Foreskin keratinocyte (primary cell): ENCODE measurements at places on chromosomes 13 and 19.

DNA sequence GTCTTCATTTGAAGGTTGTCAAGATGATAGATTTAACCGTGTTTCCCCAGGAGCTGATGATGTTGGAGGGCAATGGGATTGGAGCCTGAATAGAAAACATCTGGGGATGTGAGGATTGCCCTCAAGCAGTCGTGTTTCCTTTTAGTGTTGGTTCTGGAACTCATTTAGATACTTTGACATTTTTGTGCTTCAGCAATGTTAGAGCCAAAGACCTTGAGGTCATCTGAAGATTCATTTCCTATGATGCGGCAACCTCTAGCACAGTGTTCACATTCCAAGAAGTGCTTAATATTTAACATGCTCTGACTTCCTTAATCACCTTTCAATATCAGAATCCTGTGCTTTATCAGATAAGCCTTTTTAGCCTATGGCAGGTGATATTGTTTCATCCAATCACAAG lies 82.7 kb downstream of the SLC10A2 start:
- peak; percentile 90 for DNase-seq

GRCh38 chr13:84933797-84934196 lies 865.4 kb downstream of the SLITRK6 start:
- DNase-seq = no peak

DNA sequence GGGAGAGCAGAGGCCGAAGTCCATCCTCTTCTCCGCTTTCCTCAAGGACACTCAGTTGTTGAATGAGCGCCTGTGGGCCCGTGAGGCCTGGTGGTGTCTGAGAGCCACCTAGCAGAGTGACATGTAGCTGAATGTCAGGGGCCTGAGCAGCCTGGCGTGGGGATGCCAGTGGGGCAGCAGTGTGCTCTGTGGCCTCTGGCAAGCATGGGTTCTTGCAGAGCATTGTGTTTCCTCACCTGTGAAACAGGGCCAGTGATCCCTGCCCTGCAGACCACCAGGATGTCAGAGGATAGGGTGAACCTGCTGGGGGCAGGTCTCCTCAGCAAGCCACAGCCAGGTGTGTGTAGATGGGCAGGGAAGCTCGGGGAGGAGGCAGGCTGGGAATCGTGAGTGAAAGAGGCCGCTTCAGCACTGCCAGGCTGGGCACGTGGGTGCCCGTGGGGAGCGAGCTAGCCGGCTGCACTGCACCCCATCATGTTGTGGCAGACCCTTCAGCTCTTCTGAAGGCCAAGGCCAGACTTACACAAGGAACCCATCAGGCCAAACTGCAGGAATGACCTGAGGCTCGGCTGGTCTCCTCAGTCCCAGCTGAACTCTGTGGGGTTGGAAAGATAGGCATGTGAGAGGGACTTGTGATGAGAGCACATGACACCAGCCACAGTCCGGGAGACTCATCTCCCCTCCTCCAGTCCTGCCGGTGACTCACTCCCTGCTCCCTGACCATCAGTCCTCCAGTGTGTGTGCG lies 5.0 kb downstream of the PPP1R37 start:
- peak; percentile 68 for DNase-seq

DNA sequence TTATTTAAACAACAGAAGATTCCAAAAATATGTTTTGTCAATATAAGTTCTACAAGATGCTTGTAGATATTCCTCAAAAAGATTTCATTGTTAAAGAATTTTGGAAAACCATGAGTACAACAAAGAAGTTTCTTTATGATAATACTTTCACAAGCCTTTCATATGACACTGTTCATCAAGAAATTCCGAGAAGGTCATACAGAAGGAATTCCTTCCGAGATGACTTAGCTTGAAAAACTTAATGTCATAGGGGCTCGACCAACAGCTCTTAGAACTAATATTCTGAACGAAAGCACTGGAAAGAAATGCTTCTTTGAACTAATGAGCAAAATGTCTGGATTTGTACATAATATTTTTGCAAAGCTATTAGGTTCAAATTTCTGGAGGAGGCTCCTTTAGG lies 403.4 kb downstream of the KLF5 start:
- DNase-seq = peak; percentile 51

DNA sequence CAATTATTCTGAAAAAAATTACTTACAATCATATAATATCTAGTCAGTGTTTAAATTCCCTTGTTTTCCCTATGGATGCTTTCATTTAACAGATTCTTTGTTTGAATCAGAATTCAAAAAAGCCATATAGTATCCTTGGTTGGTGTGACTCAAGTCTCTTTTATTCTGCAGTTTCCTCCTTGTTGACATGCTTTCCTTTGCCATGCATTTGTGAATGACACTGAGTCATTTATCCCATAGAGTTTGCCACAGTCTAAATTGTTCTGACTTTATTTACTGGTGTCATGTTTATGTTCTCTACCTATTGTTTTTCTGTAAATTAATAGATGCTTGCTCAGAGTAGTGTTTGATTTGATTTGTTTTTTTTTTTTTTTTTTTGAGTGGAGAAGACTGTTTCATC lies 893.8 kb upstream of the SLC10A2 start:
- DNase-seq = no peak

GRCh38 chr13:99087954-99088491 lies 110.2 kb upstream of the DOCK9 start:
- DNase-seq = peak; percentile 73

DNA sequence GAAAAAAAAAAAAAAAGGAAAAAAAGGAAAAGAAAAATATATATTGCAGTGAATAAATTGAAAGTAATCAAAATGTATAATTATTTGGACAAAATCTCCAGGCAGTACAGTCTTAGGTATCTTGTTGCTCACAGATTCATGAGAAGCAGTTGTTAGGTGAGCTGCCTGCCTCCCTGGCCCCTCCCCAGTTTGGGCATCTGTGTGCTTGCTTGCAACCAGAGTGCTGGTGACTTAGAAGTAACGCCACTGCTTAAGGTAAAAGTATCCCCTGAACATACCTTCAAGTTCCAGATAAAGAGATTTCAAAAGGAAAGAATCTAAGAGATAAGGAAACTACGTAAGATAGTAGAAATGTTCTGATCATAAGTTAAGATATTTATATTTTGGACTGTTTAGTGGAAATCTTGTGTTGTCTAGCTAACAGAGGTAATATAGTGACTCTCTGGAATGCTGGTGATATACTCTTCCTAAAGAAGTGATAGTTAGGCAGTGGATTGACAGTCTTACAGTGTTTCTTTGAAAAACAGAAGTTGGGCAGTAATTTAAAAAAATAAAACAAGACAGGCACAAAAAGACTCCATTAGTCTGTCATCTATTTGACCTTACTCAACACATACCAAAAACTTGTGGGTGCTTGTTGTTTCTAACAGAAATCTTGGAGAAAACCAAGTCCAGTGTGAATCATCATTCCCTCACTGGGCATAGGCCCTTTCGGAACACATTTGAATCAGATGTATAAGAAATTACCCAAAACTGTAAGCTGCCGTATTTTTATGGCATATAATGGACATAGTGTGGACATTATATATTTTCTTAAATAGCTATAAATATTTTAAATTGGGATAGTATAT lies 38.3 kb upstream of the KCTD4 start:
- DNase-seq = peak; percentile 73

DNA sequence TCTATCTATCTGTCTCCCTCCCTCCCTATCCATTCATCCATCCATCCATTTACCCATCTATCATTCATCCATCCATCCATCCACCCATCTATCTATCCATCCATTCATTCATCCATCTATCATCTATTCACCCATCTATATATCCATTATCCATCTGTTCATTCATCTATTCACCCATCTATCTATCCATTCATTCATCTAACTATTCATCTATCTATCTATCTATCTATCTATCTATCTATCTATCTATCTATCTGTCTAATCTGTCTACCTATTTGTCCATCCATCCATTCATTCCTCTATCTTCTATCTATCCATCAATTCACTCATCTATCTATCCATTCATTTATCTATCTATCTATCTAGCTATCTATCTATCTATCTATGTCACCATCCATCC lies 4.4 kb upstream of the CDK8 start:
- no peak for DNase-seq

DNA sequence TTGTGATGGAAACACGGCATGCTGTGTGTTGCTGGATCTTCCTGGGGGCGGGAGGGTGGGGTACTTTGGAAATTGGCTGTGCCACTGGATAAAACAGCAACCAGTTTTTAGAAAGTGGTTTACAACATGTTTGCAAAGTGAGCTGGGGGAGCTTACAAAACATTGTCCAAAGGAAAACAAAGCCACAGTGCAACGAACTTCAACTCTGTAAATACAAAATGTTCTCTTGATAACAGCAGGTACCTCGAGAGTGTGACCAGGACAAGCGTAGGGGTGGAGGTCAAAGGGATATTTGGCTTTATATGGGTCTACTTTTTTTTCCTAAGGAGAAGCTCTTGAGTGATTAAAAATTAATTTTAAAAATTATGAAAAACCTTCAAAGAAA lies 2.5 kb downstream of the IGSF23 start:
- no peak for DNase-seq

DNA sequence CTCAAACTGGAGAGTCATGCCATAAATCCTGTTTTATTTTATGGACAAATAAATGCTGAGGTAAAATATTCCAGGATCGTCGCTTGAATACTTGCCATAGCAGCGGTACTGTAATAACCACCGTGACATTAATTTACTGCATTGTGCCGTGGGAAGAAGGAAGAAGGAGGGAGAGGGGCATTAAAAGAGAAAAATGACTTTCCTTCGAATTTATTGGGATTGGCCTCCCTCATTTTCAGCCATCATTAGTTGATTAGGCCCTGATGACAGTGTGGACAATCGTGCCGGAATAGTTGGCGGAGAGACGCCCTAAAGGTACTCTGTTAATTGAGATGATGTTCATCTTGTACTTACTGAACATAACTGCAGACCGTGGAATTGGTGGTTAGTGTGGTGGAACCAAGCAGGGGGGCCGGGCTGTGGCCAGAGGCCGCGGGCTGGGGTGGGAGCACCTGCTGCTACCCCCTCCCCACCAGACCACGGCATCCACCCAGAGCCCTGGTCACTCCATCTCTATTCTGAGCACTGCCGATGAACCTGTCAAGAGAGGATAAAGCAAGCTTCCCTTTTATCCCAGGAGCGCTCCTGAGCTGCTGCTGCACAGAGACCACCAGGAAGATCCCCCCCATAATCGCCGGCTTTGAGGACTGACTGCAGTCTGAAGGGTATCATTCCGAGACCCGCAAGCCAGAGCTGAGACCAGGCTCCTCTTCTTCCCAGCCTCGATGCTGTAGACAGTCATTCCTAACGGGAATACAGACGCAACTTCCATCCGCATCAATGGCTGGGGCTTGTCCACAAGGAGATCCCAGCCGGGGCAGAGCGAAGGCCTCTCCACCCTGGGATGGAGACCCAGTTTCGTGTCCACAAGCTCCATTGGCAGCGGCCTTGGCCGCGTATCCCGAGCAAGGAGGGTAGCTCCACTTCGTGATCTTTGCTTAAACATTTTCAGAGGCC lies 168.3 kb upstream of the TSHZ3 start:
- DNase-seq = no peak
